HFFc6 (cell line): ENCODE measurements at places on chromosomes 3 and 15. TPM values are rescaled to one million over a fixed set of nuclear protein-coding genes. Genes with fewer than 3 reads are reported as not detected.

DNA sequence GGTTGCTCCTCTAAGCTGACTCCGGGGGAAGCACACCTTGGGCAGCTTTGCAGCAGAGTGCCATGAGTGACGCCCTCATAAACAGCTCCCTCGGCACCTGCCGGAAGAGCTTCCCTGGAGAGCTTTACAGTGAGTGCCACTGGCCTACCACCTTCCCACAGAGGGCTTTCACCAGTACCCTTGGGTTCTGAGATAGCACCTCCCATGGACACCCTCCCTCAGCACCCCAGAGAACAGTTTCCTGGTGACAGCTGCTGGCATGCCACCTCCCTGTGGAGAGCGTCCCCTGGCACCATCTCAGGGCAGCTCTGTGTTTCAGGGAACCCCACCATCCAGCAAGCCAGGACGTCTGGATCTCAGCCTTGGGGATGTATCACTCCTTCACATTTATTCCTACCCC, 49.1 kb downstream of the RUBCN start:
- H3K4me3 ChIP-seq: no peak overlapping the region
- no peak overlapping the region for H3K27ac ChIP-seq
- H3K27me3 ChIP-seq: no peaks in the 10 kb centered on the region
- H3K36me3 ChIP-seq: peaks cover 27% of the 10 kb centered on the region
- H3K4me1 ChIP-seq: peaks cover under 1% of the 10 kb centered on the region; the same call in 1 of the 2 replicates

The CHRNA5 gene
- total RNA-seq: 1.4 to 2.3 TPM (median 1.5 TPM) in 3 replicates

The IFT57 gene
- 59.2 to 63.9 TPM (median 60.9 TPM) in 3 replicates for total RNA-seq

DNA sequence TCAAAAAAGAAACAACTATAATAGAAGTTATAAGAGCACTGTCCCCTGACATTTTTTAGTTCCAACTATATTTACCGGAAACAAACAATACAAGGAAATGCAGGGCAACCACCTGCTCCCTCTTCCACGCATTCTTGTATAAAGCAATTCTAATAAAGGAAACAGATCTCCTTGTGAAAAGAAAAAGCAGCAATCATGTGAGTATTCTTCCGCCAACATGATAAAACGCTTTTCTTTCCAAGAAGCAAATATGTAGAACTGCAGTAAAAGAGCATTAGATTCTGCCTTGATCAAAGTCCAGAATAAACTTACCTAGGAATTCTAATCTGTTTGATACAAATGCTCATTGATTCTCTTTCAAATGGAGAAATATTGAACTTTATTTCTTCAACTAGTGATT, 230.3 kb downstream of the CNTN3 start:
- no peak overlapping the region for H3K27ac ChIP-seq
- no peaks in the 10 kb centered on the region for H3K27me3 ChIP-seq
- peaks cover 5% of the 10 kb centered on the region; the same call in 1 of the 2 replicates for H3K36me3 ChIP-seq
- H3K4me1 ChIP-seq: peaks cover 13% of the 10 kb centered on the region
- no peak for DNase-seq
